ENCODE measurements at places on chromosomes 1 and 21.

DNA sequence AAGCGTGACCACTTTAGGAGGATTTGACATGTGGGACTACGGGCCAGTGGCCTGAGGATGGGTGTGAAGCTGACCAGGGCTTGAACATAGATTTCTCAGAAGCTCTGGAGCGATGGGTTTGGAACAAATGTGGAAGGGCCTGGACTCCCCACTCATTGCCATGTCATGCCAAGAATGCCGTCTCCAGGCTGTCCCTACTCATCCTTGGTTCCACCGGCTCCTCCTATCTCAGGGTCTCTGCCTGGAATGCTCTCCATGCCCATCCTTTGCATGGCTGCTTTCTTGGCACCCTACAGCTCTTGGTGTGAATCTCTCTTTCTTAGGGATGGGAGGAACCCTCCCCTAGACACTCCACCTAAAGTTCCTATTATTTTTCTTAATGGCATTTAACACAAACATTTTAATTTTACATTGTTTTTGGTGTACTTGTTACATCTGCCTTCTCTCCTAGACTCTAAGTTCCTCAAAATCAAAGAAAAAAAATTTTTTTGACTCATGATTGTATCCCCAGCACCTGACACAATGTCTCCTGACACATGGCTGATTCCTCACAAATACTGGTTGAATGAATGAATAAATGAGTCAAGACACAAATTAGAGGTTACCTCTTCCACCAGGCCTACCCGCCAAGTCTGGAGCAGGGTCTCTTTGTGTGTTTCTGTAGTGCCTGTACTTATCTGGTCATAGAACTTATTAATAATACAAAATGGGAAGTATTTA is 114.5 kb downstream of the OMA1 start:
- DNase-seq: no peak

DNA sequence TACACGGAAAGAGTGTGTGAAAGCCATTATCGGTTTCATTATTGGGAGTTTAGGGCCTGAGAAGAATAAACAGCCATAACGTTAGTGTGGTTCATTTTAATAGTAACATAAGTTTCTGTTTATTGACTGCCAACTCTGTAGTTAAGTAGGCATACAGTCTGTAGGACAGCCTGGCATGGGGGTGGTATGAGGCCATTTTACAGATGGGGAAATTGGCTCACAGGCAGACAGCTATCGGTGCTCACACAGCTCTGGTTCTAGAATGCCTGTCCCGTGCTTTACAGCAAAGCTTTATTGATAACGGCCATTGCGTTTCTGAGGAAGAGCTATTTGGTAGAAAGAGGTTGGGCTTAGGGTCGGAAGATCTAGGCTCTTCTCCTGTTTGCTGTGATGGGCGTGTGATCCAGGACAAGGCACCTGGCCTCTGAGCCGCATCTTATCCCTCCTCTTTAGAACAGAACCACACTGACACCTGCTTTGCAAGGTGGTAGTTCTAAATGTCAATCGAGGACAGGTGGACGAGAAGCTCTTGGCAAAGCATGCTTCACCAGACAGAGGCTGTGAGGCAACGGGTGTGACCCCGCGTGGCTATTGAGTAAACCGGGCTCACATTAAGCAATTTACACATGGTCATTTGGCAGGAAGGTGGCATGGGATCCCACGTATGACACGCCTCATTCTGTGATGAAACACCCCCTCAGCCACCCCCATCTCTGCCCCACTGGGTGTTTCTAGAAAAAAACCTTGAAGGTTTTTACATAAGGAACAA is 14.9 kb downstream of the ETS2 start:
- no peak for DNase-seq

DNA sequence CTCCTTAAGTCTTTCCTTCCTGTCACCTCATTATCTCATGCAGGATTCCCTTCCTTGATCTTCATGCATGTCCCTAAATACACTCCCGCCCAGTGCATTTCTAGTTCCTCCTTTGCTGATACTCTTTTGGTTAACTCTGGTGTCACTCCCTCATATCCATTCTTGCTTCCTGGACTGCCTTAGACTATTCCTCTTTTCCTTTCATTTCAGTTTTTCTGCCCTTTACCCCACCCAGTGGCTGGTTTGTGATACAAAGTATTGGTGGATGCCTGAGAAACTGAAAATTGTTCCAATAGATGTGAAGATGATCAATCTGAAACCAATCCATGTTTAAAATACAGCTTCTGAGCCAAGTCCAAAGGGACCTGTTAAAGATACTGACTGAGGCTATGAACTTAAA is 553.8 kb upstream of the CAMK1G start:
- DNase-seq: no peak

- DNase-seq: no peak
These were observed 50.9 kb downstream of the SH3BGR start for GRCh38 chr21:39502631-39503030.

DNA sequence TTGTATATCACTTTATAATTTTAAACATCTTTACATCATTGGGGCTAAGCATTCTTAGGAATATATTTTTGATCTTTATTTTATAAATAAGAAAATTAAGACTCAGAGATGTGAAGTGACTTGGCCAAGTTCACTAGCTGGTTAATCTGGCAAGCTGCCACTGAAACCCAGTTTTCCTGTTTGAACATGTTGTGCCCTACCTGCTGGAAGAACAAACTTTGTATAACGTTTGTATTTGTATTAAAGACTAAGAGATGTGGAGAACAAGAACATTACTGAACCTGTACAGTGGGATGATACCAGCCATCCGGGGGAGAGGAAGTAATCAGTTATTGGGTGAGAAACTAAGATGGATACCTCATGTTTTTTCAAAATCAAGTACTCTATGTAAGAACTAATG is 77.2 kb upstream of the SIPA1L2 start:
- DNase-seq: no peak

DNA sequence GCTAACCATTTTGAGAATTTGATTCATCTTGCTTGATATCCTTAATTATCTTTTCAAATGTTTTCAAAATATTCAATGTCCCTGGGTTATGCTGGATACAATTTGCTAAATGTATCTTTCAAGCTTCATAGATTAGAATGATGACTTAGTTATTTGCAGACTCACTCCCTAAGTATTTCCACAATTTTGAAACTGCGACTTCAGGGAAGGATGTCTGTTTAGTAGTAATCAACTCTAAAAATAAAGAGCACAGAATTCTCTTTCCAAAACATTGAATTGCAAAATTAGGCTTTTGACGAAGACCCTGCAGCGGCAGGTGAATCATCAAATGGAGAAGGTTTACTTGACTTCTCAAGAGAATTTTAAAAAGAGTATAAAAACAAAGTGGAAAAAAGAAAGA is 14.2 kb downstream of the RGS1 start:
- no peak for DNase-seq

- DNase-seq: no peak
These were observed 202.5 kb downstream of the TTLL7 start for GRCh38 chr1:83796409-83796808.

DNA sequence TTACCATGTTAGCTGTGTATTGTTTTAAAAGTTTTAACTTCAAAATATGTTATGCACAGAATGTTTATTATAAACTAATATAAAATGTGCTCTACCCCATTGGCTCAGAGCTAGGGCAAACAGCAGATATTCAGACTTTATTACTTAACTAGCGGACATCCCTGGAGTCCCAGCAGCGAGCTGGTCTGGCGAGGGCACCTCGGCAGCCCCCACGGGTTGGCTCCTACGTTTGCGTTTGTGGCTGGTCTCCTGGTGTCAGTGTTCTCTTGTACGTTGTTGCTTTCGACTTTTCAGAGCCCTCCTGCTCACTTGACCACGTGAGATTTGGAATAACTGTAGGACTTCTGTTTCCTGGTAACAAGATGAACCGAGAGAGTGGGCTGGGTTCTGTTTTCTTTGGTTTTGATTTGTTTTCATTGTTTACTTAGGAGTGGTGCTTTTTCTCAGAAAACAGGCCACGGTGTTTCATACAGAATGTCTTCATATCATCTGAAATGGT is 44.5 kb downstream of the CBS start:
- no peak for DNase-seq

DNA sequence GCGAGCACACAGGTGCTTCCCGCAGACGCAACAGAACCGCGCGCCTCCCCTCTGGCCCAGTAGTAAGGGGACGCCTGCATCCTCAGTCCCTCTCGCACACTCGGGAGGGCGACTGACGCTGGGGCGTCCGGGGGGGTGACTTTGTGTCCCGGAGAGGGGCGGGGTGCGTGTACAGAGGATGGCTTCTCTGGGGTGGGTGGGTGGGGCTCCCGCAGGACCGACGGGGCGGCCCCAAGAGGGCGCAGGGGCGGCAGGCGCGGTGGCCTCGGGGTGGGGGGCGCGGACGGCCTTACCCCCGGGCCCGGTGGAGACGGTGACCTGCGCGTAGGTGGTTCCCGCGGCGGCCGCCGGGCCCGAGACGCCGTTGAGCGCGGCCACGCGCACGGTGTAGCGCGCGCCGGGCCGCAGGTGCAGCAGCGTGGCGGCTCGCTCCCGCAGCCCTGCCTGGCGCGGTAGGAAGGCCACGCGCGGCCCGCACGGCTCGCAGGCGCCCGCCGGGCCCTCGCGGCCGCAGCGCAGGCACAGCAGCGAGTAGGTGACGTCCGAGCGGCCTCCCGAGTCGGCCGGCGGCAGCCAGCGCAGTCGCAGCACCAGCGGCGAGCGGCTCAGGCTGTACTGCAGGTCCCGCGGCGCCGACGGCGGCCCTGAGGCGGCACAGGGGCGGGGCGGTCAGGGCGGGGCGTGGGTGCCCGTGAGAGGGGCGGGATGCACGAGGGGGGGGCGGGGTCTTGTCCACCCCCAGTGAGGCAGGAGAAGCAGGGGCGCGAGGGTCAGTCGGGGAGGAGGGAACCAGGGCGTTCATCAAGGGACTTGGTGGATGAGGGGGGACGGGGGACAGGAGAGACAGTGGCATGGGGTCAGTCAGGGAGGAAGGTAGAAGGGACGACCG is 12.1 kb downstream of the EPHA10 start:
- DNase-seq: peak; percentile 6

DNA sequence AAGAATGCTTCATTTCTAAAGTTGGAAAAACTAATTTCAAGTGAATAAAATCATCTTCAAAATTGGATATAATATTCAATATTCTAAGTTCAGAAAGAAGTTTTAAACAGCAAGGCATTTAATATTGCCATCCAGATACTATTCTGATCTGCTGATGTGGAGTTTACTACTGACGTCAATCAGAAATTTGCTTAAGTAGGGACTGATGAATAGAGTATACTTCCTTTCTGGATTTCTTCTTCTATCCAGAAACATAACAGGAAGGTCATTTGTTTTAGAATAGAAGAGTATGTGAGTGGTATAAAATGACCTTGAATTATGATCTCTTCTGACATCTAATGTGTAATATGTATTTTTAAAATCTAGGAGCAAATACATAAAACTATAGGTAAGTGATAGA is 308.1 kb upstream of the ADGRL2 start:
- no peak for DNase-seq

DNA sequence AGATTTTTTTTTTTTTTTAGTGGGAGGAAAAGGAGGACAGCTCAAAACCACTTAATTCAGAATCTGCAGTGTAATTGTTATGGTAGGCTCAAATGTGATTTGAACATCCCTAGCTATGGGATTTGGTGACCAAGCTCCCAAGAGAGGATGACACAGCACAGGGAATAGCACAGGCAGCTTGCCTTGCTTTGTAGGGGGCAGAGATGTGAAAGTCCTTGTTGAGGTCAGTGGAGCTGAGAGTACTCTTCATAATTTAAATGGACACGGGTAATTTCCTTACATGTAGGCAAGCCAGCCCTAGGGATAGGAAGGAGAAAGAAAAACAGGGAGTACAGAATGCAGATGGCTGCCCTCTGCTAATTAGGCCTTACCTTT is 3.2 kb upstream of the UCK2 start:
- DNase-seq: no peak

DNA sequence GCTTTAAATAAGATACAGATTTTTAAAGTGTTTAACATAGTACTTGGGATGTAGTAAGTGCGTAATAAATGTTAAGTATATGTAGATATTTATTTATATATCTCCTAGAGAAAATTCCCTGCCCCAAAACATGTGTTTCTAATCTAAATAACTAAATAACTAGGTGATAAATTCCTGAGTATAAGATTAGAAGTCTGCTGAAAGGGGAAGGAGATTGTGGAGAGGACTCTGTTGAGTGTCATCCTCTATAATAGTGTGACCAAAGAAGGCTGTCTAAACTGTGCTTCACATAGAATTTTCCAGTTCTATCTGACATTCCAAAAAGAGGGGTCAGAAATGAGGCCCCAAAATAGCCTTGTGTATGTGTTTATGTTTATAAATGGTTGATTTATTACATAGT is 590.5 kb upstream of the ADAMTS5 start:
- DNase-seq: no peak

DNA sequence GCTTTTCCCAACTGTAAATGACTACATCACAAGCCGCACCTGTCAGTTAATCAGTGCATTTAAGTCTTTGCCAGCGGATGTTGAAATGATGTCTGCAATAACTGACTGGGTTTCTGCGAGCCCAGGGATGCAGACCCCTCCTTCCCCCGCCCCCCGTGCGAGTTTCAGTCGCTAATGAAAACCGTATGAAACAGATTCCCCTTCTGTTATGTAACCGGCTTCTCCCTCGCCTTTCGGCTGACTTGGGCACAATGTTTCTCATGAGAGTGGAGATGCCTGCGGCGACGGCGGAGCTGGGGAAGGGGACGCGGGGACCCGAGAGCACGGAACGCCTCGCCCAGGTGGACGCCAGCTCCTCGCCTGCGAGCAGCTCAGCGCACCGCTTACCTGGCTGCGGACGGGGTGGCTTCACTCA is 753 bp downstream of the KCNJ6 start:
- DNase-seq: no peak

GRCh38 chr1:163664671-163665335 is 343.0 kb downstream of the NUF2 start:
- no peak for DNase-seq

DNA sequence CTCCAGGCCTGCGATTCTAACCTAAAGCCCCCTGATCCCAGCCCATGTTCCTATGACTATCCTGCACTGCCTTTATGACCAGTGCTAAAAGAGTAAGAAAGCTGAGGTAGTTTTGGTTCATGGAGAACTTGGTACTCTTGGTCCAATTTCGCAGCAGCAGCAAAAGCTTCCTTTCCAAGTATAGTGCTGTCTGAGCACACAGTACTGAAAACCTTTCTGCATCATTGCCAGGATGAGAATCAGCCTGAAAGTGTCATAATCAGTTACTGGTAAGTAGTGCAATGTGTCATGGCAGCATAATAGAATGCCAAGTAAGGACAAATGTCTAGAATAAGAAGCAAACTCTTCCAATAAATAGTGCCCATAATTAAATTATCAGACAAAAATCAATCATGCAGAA is 889.6 kb upstream of the ADGRL4 start:
- DNase-seq: no peak

- peak; percentile 91 for DNase-seq
These were observed 26.6 kb downstream of the ATF6 start for GRCh38 chr1:161792740-161793139.
